Activated naive CD8-positive, alpha-beta T cell treated with anti-CD3 and anti-CD28 coated beads, Interleukin-2, amount 50 U/mL, for 24 hours (primary cell): ENCODE measurements at places on chromosomes 3 and 15.

DNA sequence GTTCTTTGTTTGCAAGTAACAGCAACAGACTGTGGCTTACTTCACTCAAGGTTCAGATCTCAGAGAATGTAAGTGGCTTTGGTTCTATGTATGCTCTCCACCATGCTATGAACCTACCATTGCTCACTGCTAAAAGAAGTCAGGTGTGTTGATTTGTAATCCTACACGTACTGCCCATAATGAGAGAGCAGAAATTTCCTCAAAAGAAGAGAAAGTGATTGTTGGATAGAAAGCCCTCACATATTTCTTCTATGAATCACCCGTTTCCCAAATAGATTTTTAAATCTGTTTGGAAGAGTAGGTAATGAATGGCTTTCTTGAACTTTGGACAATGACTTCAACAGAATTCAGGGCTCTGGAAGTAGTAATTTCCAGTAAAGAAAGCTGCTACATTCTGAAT, 565.4 kb downstream of the ROBO2 start:
- no peaks in the 10 kb centered on the region for H3K27me3 ChIP-seq
- no peak overlapping the region for H3K4me3 ChIP-seq
- no peak for DNase-seq
- H3K36me3 ChIP-seq: no peaks in the 10 kb centered on the region
- H3K27ac ChIP-seq: no peak overlapping the region

DNA sequence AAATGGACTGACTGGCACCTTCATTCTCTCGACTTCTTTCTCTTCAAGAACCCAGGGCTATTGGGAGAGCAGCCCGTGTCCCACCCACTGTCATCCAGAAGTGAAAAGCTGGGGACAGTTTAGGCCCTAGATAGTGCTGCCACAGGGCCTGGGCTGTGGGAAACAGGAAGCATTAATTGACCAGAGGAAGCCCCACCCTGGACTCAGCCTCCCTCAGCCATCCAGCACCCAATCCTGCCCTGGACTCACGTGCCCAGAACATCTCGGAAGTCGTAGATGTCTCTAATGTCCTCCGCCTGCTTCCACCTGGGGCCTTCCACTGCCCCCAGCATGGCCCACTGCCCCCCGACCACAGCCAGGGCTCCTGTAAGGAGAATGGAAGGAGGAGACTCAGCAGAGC, 2.3 kb downstream of the CAMK1 start:
- peaks cover 31% of the 10 kb centered on the region for H3K4me1 ChIP-seq
- H3K27me3 ChIP-seq: peaks cover 1% of the 10 kb centered on the region
- no peak overlapping the region for H3K4me3 ChIP-seq

DNA sequence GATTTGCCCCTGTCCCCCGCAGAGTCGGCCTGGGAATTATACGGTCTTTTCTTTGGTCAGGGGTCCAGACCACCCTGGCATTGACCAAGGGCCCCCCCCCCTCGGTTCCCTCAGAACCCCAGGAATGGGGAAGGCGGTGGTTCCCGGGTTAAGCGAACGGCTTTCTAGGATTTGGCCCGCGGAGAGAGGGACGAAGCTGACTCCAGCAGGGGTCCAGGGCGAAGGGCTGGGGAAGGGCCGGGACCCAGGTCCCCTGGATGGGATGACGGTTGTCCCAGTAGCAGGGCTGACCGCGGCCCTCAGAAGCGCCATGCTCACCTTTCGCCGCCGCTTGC, 274 bp downstream of the RRP9 start:
- peaks cover 21% of the 10 kb centered on the region for H3K36me3 ChIP-seq
- no peak for DNase-seq
- no peaks in the 10 kb centered on the region for H3K27me3 ChIP-seq
- peak overlapping the region; percentile 63 for H3K27ac ChIP-seq
- H3K4me1 ChIP-seq: peaks cover 32% of the 10 kb centered on the region

- DNase-seq: no peak
- no peaks in the 10 kb centered on the region for H3K4me1 ChIP-seq
- no peaks in the 10 kb centered on the region for H3K27me3 ChIP-seq
- H3K4me3 ChIP-seq: no peak overlapping the region
- H3K36me3 ChIP-seq: no peaks in the 10 kb centered on the region
Measured at GRCh38 chr3:141115789-141116541, 64.8 kb downstream of the SPSB4 start.

DNA sequence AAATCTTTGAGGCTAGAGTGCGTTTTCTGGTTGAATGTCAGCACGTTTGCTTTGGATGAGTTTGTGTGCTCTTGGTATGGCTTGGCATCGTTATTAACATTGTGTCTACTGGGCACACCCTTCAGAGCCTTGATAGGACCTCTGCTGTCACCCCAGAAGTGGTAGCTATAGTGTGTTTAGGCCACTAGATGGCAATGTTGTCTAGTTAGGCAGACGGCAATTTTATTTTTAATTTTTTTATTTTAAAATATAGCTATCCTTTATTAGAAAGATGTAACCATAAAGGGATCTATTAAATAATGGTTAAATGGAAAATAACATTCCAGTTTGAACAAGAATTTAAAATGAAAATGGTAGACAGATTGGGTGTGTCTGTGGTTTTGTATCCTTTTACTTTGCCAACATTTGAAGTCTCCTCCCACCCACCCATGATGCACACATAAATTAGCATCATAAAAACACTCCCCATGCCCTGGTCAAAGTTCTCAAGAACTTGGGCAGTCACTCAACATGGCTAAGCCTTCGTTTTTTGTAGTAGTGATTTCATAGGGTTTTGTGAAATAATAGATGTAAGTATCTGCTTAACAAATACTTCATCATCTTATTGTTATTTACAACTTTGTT, 200.7 kb downstream of the KCNH8 start:
- no peaks in the 10 kb centered on the region for H3K27me3 ChIP-seq
- DNase-seq: no peak
- no peaks in the 10 kb centered on the region for H3K36me3 ChIP-seq
- H3K4me1 ChIP-seq: peaks cover 4% of the 10 kb centered on the region
